HAP-1 (cell line): ENCODE measurements at places on chromosomes 6 and 20.

GRCh38 chr6:16852671-16853070, 91.4 kb upstream of the ATXN1 start:
- no peak for DNase-seq

DNA sequence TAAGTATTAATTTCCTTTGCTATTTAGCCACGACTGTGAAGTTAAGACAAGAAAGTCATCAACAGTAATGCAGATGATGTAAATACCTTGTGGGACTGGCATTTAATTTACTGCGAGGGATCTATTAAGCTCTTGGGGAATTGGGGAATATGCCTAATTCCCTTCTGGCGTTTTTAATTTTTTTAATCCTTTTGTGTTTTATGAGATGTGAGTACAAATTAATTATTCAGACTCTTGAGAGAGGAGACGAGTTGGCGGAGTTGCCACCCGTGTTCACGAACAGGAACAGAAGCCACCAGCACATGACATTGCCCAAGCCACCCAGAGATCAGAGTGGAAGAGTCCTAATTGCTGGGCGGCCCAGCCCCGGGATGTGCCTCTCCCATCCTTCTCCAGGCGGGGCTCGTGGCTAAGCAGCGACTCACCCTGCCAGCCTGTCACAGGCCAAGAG, 533 bp upstream of the CRYBG1 start:
- no peak for DNase-seq

DNA sequence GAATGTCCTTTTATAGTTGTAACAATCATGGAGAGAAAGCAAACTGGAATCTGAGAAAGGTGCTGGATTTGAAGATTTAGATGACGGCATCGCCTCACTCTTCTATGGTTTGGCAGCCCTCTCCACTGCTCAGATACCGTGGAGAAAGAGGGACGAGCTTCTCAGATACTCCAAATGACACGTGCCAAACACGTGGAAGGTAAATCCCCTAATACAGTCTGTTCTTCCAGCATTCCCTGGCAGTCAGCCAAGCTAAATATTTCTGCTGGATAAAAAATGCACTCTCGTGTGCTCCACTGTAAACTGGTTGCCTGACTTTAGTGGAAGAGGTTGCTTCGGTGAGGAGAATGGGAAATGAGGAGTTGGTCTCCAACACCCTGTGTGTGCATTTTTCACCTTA, 16.7 kb upstream of the PRDM1 start:
- peak; percentile 46 for DNase-seq

GRCh38 chr20:62048821-62049291, 16.8 kb downstream of the TAF4 start:
- DNase-seq = no peak

DNA sequence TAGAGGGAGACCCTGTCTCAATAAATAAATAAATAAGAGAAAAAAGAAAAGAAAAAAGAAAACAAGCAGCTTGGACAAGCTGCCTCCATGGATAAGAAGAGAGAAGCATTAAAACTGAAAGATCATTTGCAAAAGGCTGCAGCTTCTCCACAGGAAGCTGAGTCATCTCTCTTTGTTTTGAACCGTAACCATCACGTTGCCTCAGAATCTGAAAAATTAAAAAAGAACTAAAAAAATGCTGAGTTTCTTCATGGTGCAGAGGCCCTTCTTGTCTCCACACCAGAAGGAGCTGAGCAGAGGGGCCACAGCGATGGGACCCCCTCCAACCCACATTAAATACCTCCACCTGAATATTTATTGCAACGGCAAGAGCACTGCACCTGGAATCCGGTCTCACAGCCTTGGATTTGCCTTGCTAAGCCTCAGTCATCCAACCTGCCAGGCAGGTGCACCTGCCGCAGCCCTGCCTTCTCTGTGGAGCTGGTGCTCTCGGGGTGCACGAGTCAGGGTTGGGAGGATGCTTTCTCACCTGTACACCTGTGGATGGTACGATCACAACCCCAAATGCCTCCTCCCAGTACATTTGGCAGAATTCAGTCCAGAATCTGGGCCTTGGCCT, 28.1 kb downstream of the TOX2 start:
- no peak for DNase-seq

DNA sequence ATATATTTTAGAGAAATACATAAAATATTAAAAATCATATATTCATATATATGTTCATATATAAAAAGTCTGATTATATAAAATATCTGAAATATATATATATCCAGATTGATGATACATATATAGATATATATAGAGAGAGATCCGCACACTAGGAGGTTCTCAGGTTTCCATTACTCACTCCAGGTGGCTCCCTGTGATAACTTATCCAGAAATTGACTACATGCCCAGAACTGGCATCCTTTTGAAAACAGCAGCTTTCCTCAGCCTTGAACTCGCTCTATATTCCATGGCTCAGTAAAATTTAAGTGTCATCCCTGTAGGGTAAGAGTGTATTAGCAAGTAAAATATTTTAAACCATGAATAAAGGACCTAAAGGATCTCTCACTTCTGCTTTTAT, 206.8 kb downstream of the TINAG start:
- no peak for DNase-seq

GRCh38 chr20:57192311-57192710, 74.1 kb downstream of the BMP7 start:
- DNase-seq = no peak

- no peak for DNase-seq
Observed at GRCh38 chr20:63445075-63445734, 27.2 kb downstream of the KCNQ2 start.

GRCh38 chr6:134117409-134117808, 65.0 kb upstream of the SLC2A12 start:
- DNase-seq = no peak

- DNase-seq = no peak
Observed at GRCh38 chr6:112833581-112834131, 486.5 kb downstream of the RFPL4B start.

DNA sequence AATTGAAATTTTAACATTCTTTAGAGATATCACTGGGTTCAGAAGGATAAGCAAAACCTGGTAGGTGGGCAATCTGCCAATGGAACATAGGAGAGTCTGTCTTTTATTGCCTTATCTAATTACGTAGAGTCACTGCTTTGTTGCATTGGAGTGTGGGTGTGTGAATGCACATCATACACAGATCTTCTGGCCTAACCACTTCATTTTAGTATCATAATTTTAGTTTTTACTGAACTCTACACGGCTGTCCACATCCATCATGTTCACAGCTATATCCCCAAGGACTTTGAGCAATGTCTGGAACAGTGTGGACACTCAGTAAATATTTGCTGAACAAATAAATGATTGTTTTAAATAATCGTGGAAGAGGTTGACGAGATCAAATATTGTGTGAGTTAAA, 104.6 kb upstream of the AKIRIN2 start:
- no peak for DNase-seq

DNA sequence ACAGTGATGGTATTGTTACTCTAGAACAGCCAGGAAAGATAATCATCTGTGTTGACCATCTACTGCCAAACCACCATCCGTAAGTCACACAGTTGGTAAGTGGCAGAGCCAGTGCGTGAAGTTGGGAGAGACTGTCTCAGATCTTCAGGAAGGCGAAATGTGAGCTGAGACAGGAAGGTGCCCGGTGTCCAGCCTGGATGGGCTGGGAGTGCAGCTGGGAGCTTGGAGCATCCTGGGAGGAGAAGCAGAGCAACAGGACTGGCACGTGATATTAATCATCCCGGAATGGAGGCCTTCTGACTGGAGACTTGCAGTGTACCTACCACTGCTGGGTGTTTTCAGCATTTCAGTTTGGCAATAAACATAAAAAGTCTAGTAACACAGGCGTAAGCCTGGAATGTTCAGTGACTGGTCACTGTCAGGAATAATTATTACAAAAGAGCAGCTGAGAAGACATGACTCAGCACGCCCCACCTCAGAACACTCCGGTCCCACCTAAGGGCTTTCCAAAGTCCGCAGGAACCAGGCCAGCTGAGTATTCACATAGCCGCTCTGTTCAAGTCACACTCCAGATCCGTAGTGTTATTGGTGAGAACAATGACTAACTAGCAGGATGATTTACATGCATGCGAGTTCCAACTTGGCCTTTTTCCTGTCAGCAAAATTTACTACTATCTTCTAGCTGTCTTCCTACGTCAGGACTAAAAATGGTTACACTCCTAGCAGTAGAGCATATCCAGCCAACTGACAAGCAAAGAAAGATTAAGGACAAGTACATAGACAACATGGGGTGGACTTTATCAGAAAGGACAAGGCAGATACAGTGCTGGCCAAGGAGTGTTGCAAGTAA, 45.1 kb upstream of the PNRC1 start:
- DNase-seq = no peak
